Naive thymus-derived CD8-positive, alpha-beta T cell (primary cell): ENCODE measurements at places on chromosomes 1 and 21. TPM values are rescaled to one million over a fixed set of nuclear protein-coding genes. Genes with fewer than 3 reads are reported as not detected.

Gene PCBP3
- 0.82 TPM for polyA plus RNA-seq

Gene FMO1
- not detected for polyA plus RNA-seq

Gene PDZK1
- not detected for polyA plus RNA-seq

Gene CFAP141
- not detected for polyA plus RNA-seq

Gene GNG12
- polyA plus RNA-seq = not detected

Gene PRKAB2
- polyA plus RNA-seq = 4.3 TPM

Gene LUZP1
- polyA plus RNA-seq = 8.1 TPM

Gene TATDN3
- 20.8 TPM for polyA plus RNA-seq

Gene BATF3
- polyA plus RNA-seq = not detected

GRCh38 chr1:92956254-92957029, 4.8 kb downstream of the DIPK1A start:
- DNase-seq = no peak

GRCh38 chr1:24141311-24141997, 1.5 kb downstream of the IL22RA1 start:
- DNase-seq = no peak

DNA sequence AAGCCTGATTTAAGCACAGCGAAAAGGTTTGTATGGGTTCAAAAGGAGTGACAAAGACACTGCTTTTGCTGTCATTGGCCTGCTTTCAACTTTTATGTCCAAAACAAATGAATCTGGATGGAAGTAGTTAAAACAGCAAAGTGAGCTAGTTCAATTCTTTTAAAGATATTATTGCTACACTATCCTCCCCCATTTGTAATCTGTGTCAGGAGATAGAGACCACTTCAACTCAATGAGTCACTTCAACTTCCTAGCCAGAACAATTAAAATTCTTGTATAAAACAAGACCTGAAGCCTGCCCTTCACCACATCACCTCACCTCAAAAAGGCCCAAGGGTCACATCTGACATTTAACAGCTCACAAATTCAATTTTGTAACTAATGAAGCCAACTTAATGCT, 364.1 kb upstream of the LYPLAL1 start:
- no peak for DNase-seq

DNA sequence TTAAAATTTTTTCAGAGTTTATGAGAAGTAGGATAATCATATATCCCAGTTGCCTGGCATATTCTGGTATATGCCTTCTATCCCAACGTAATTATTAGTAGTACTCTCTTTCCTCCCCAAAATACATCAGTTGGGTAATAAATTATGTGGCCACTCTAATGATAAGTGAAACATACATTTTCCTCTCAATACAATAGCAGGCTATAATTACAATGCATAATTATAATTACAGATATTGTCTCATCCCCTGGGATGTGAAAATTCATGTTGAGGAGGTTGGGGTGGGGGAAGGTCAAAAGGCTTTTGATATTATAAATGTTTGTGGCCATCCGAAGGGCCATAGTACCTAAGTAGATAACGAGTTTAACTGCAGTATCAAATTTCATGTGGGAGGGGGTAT, 277.1 kb downstream of the ST6GALNAC3 start:
- DNase-seq = no peak

DNA sequence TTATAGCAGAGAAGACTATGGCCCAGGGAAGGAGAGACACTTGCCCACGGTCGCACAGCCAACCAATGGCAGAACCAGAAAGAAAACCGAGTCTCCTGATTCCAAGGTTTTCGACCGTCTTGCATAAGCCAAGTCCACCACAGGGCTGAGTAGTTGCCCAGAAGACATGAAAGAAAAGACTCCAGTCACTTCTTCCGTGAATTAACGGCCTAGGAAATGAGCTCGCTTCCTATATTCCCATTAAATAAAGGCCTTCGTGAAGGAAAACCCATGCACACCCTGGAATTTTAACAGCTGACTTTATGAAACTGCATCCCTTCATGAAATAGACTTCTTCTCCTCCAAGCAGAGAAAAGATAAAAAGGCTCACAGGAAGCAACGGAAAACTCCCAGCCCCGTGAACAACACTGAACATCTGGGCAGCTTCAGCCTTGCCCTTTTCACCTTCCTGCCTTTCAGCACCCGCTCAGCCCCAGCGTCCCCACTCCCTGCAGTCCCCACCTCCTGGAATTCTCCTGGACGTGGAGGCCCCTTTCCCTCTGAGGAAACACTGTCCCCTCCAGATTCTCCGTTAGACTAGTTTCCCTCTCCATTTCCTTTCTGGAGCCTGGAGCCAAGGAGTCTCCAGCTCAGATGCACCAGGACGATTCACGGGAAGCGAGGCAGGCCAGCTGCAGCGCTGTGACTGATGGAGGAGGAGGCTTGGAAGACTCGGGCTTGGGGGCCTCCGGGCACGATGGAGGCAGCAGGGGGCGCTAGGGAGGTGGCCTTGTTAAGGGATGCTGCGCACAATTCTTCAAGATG, 2.7 kb upstream of the MYOC start:
- DNase-seq = peak; percentile 18

- DNase-seq = no peak
These were observed 224.2 kb upstream of the RUNX1 start for GRCh38 chr21:35273333-35273732.

GRCh38 chr1:12594966-12595756, 22.8 kb downstream of the DHRS3 start:
- DNase-seq = peak; percentile 49

GRCh38 chr1:83760226-83761021, 238.5 kb downstream of the TTLL7 start:
- DNase-seq = no peak

- no peak for DNase-seq
These were observed 3.0 kb upstream of the CYB561D1 start for GRCh38 chr1:109490934-109491302.

DNA sequence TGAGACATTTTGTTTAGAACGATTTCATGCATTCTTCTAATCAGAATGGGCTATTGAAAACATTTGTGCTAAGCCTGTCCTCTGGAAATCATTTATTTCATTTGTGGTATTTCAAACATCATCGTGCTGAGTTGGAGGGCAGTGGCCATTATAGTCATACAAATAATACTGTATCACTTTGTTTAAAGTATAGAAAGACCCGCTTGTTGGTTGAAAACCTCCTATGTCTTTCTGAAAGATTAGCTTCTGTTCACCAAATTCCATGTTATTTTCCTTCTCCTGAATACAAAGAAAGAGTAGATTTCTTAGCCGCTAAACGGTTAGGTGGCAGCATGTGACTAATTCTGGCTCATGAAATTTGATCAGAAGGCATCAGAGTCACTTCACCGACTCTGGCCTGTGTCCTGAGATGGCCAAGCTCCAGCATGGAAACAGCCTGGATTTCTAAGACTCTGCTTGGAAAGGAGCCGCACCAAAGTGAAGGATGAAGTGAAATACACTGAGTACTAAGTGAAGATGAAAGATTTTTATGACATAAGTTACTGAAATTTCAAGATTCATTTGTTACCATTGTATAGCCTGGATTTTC, 355.1 kb downstream of the USP25 start:
- DNase-seq = no peak
